ENCODE measurements at places on chromosomes 4 and X. TPM values are rescaled to one million over a fixed set of nuclear protein-coding genes. Genes with fewer than 3 reads are reported as not detected.

TENM3 gene
- 39.5 TPM for total RNA-seq

MSX1 gene
- 0.82 TPM for total RNA-seq

RTL9 gene
- 0.18 TPM for total RNA-seq

IRS4 gene
- total RNA-seq, result 2.9 TPM

SSX3 gene
- total RNA-seq, result not detected

NDST3 gene
- 5.5 TPM for total RNA-seq

KIT gene
- 15.1 TPM for total RNA-seq

NEIL3 gene
- 3.9 TPM for total RNA-seq

MAGED4 gene
- total RNA-seq, result 60.8 TPM

ZXDA gene
- total RNA-seq, result 12.7 TPM

GAB1 gene
- 40.9 TPM for total RNA-seq

KIAA1210 gene
- 4.1 TPM for total RNA-seq

STBD1 gene
- 15.4 TPM for total RNA-seq

SLAIN2 gene
- 48.2 TPM for total RNA-seq

ACE2 gene
- 16.9 TPM for total RNA-seq

IQCM gene
- total RNA-seq, result not detected

SMIM10L2A gene
- 4.8 TPM for total RNA-seq

PF4V1 gene
- not detected for total RNA-seq

EIF2S3 gene
- total RNA-seq, result 218 TPM

EPGN gene
- 0.88 TPM for total RNA-seq

VEGFD gene
- total RNA-seq, result 0.58 TPM

XKRX gene
- total RNA-seq, result 0.58 TPM

MMRN1 gene
- 5.1 TPM for total RNA-seq
